ENCODE measurements at places on chromosomes 4 and X.
A peak's percentile ranks its signal among the peaks of the same experiment; 100 is the strongest.

GRCh38 chrX:41317477-41318208 is 16.3 kb upstream of the DDX3X start:
- no peak for DNase-seq

DNA sequence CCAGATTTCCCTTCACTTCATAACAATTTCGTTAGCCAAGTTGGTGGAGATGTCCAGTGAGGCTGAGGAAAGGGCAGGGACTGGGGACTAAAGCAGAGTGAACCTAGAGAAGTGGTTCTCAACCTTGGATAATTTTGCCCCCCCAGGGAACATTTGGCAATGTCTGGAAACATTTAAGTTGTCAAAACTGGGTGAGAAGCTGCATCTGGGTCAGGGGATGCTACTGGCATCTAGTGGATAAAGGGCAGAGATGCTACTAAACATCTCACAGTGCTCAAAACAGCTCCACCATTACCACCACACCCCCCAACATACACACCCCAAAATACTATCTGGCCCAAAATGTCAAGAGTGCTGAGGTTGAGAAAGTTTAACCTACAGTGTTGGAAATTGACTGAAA is 32.0 kb upstream of the FGF16 start:
- no peak for DNase-seq

- no peak for DNase-seq
Observed at GRCh38 chrX:31543634-31544033, 471.8 kb upstream of the FTHL17 start.

- DNase-seq: no peak
Observed at GRCh38 chr4:10530137-10530786, 73.0 kb upstream of the ZNF518B start.

- DNase-seq: no peak
Observed at GRCh38 chr4:152316969-152317368, 218.9 kb downstream of the FBXW7 start.

GRCh38 chrX:153807976-153808375 is 13.5 kb downstream of the SSR4 start:
- no peak for DNase-seq

DNA sequence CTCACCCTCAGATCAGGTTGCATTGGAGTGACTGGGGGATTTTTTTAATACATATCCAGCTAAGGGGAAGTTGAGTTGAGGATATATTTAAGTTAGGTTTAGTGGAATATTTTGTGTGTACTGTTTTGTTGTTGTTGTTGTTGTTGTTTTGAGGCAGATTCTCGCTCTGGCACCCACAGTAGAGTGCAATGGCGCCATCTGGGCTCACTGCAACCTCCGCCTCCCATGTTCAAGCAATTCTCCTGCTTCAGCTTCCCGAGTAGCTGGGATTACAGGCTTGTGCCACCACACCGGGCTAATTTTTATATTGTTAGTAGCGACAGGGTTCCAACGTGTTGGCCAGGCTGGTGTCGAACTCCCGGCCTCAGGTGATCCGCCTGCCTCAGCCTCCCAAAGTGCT is 38.6 kb upstream of the ATP6AP2 start:
- DNase-seq: no peak

- DNase-seq: no peak
Observed at GRCh38 chrX:131565909-131566308, 22.0 kb downstream of the OR13H1 start.

GRCh38 chrX:40423299-40423698 is 157.5 kb upstream of the ATP6AP2 start:
- no peak for DNase-seq

- DNase-seq: no peak
Observed at GRCh38 chr4:55016131-55016530, 109.3 kb downstream of the KDR start.

- DNase-seq: no peak
Observed at GRCh38 chr4:81609844-81610243, 138.1 kb upstream of the RASGEF1B start.

DNA sequence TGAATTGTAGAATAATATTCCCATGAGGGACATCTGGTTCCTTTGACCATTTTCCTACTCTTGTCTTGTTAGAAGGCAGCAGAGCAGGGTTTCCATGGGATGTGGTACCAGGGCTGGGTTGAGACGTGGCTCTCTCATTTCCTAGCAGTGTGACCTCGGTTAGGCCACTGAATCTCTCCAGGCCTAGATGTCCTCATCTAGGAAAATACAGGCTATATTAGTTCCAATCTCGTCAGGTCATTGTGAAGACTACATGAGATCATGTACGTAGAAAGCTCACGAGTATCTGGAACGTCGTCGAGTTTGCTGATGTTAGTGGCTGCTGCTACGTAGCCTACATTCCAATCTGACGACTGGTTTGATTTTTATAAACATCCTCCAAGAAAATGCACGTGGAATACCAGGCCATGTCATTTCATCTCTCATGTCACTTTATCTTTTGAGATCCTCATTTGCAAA is 278.2 kb upstream of the GATB start:
- no peak for DNase-seq

GRCh38 chr4:16205298-16206164 is 20.7 kb downstream of the TAPT1 start:
- no peak for DNase-seq

- DNase-seq: no peak
Observed at GRCh38 chr4:7772711-7773385, 166.8 kb downstream of the AFAP1 start.

GRCh38 chr4:177728361-177729152 is 286.3 kb upstream of the AGA start:
- no peak for DNase-seq

- no peak for DNase-seq
Observed at GRCh38 chr4:54104907-54105306, 4.9 kb downstream of the GSX2 start.

- no peak for DNase-seq
Observed at GRCh38 chr4:184662236-184662635, 12.7 kb downstream of the PRIMPOL start.

DNA sequence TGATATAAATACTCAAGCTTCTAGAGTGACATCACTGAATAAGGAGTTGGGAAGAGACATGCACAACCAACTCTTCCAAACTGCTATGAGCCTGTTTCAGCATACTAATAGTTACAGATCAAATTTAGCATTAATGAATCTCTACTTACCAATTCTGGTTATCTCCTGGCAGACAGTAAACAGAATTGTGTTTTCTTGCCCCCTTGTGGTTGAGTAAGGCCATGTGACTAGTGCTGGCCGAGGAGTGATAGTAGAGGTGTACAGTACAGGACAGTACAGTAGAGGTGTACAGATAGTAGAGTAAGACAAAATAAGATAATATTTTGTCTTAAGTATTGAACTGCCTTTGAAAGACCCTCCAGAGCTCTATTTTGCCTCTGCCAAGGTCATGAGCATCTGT is 681.4 kb downstream of the GABRG1 start:
- DNase-seq: no peak

DNA sequence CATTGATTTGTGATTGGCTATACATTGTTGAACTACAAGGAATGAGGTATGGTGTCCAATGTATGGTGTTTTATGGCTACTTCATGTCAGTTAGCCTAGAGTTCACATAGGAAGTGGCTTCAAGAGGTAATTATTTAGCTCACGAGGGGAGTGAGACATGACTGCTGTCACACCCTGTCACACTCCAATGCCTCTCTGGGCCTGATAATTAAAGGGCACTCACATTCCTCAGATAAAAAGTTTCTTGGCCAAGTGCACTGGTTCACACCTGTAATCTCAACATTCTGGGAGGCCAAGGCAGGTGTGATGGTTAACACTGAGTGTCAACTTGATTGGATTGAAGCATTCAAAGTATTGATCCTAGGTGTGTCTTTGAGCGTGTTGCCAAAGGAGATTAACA is 65.0 kb upstream of the DDX60 start:
- no peak for DNase-seq

DNA sequence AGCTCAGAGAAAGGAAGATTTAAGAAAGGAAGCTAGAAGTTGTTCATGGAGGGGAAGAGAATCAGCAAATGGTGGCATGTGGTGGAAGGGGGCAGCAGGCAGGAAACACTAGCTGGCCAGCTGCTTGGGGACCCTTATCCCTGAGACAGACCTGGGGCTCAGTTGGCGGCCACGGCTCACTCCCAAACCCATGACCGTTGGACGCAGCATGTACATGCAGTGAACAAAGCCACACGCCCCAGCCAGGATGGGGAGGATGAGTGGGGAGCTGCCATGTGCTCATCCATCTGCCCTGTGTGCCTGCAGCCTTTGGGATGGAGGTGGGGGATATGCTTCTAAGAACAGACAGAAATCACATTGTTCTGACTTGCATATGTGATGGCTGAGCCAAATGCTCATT is 155.2 kb upstream of the PABPC5 start:
- DNase-seq: no peak

DNA sequence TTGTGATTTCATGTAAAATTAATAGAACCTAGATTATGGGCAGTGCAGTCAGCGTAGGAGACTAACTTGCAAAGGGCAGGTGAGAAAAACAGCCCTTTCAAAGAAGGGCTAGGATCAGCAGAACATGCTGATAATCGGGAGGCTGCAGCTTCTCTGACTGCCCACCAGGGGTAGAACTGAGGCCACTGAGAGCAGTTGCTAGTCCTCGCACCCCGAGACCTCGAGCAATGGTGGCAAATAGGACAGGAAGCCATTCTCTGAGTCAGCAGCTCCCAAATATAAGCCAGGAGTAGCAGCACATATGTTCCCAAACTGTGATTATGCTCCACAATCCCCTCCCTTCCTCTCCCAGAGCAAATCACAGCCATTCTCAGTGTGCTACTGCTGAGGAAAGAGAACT is 186.5 kb downstream of the MSL3 start:
- no peak for DNase-seq

DNA sequence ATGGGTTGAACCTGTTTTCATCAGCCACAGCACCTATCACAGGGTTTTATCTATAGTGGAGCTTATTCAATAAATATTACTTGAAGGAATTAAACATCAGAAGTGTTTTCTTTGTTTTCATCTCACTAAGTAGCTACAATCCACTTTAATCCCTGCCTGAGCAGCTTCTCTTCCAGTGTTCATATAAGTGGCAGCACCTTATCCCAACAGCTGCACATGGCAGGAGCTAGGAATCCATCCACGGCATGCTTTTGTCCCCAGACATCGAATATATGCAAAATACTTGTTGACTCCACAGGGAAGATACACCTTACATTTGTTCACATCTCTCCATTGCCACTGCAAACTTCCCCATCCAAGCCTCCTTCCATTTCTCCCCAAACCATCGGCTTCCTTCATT is 549.8 kb upstream of the FAM241A start:
- no peak for DNase-seq

GRCh38 chr4:113064244-113064643 is 14.8 kb downstream of the ANK2 start:
- DNase-seq: no peak

GRCh38 chrX:1502241-1502640 is 34.7 kb downstream of the P2RY8 start:
- DNase-seq: no peak

GRCh38 chr4:140255927-140256326 is 101.9 kb upstream of the MAML3 start:
- no peak for DNase-seq

DNA sequence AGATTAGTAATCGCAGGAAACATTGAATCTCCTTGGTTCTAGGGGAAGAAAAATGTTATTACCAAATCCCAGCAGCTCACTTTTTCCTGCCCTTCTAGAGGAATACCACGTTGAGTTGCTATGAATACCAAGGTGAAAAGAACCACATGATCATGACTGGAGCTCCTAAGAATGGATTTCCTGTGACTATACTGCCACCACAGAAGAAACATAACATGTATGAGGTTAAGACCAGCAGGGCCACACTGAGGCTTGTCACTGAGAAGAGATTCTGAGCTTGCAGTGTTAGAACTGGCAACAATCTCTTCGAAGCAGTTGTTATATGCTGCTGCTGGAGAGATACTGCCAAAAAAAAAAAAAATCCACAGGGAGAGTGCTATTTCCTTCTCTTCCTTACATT is 1235.3 kb downstream of the FSTL5 start:
- DNase-seq: no peak

GRCh38 chrX:19630228-19630627 is 114.9 kb upstream of the MAP3K15 start:
- DNase-seq: no peak

DNA sequence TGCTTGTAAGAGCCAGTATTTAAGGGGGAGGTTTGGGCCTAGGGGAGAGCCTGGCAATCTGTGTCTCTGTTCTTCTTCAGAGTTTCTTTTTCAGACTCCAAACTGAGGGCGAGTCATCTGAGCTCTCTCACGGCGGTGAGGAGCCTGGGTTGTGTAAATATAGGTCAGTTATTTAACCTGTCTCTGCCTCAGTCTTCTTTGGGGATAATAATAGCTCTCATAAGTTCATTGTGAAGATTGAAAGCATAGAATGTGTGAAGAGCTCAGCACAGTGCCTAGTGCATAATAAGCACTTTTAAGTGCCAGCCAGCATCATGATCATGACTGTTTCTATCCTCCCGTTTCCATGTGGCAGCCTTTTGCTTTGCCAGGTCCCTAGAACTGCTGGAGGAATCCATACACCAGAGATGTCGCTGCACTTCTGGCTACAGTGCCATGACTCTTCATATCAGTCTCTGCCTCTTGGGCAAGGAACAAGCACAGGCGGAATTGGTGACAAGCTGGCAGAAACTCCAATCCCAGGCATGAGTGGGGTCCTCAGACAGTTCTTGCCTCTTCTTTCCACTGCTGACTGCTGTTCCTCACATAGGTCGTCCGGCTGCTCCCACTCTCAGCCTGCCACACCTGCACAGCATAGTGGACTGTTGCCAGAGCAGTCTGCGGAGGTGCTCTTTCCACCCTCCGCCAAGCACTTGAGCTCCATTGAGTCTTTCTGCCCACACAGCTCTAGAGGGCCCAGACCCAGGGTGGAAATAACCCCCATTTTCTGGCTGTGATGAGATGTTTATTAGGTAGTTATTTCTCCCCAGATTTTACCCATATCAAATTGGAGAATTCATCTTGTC is 103.7 kb upstream of the MAML3 start:
- DNase-seq: no peak

DNA sequence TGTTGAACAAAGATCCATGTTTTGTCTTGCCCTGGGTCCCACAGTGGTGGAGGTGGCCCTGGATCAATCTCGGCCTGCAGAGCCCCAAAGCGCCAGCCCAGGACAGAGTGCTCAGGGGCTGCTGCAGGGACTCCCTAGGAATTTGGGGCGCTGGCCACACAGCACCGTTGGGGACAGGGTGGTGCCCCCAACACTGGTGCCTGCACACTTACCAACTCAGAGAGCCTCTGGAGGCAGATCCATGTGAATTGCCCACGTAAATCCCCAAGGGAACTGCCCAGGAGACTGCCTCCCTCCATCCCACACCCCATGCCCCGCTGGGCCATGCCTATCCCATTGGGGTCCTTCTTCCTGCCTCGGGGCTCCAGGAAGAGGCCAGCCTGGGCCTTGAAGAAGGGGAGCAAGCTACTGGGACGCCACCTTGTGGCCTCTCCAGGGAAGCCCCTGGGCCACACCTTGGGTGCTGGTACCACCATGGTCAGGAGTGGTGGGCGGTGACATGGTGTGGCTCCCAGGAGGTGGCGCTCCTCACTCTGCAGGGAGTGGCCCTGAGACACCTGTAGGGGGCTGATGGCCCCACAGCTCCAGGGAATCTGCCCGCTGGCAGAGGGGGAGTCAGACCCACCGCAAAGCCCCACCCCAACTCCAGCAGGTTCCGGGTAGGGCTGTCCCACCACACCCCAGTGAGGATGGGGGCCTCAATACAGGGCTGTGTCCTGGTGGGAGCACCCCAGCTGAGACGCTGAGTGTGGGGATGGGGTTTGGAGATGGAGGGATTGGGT is 22.8 kb downstream of the CFAP99 start:
- DNase-seq: peak; percentile 57

- no peak for DNase-seq
Observed at GRCh38 chr4:78059524-78059889, 2.4 kb downstream of the FRAS1 start.

All from activated T-cell treated with anti-CD3 and anti-CD28 coated beads for 24 hours (primary cell).